ENCODE measurements at places on chromosomes 1 and 21.

DNA sequence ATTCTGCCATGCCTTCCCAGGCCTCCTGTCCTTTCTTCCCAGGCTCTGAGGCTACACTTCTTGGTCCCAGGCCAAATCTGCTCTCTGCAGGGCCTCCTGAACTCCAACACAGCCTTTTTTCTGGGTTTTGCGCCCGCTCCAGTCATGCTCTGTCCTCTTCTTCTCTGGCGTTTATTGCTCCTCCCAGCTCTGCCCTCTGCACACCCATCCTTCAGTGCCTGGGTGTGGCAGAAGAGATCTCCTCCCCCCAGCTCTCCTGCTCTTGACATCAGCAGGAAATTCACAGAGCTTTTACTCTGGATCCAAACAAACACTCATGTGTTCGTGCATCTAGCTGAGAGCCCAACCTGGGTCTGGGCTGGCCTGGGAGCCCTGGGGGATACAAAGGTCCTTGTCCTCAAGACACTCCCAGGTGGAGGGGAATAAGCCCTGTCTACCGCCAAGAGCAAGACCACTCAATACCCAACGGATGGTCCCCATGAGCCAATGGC is 22.9 kb upstream of the EPS8L3 start:
- DNase-seq = no peak

- DNase-seq = no peak
Observed at GRCh38 chr1:243438815-243439214, 183.0 kb downstream of the SDCCAG8 start.

DNA sequence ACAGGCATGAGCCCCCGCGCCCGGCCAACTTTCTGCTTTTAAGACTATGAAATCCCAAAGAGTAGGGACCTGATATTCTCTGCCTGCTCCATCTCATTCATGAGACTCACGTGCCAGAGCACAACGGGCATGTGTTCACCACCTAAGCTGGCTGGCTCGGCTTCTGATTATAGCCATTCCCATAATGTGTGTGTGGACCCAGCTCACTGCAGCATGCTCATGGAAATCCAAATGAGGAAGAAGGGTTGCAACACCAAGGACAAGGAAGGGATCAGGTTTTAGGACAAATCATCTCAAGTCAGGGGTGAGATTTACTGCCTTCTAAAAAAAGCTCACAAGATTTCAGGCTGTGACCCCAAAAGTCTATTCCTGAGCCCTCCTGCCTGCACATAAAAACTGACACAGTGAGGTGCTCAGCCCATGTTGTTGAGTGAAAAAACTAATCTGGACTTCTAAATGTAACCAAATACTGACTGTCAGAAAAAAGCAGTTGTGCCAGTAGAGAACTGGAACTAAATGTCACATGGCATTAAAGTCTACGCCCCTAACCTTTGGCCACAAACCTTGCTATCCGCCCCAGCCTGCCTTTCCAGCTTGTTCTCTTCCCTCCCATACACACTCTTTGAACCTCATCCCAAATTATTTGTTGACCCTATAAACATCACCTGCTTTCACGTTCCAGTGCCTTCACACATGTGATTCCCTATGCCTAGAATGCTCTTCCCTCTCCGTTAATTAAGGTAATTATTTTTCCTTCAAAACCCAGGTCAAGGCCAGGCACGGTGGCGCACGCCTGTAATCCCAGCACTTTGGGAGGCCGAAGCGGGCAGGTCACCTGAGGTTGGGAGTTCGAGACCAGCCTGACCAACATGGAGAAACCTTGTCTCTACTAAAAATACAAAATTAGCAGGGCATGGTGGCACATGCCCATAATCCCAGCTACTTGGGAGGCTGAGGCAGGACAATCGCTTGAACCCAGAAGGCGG is 9.1 kb upstream of the COA7 start:
- DNase-seq = no peak

DNA sequence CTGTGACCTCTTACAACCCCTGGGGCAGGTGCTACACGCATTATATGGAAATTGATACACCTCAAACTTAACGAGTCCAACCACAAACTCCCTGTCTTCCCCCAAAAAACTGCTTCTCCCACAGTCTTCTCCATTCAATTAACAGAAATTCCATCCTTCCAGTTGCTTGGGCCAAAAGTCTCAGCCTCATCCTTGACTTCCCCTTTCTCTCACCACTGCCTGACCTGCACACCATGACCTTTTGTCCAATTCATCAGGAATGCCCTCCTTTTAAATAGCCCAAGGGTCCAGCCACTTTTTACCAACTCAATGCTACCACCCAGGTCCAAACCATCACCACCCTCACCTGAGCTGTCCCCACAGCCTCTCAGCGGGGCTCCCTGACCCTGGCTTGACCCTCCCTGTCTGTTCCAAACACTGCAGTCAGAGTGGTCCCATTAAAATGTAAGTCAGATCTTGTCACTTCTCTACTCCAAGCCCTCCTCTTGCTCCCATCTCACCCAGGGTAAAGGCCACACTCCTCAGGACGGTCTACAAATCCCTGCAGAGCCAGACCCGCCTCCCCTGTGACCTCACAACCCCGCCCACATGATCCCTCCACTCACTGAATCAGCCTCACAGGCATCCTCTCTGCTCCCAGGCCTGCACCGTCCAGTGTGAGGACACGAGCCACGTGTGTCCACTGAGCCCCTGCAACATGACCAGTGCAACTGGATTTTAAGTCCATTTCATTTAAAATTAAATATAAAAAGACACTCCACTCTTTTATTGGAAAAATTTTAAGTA is 18.5 kb downstream of the KCNN3 start:
- no peak for DNase-seq

DNA sequence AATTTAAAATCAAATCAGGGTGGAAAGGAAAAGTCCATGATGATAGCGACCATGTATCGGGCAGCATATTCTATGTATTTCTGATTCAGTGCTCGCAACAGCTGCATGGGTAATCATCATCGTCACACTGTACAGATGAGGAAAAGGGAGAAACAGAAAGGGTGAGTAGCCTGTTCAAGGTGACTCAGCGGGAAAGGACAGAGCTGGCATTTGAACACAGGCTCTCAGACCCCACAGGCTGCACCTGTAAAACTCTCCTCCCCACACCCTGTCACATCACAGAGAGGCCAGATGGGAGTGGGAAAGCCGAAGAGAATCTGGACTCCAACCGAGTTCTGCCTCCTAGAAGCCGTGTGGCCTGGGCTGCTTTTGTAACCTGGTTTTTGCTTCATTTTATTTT is 14.0 kb downstream of the RUNX1 start:
- no peak for DNase-seq

DNA sequence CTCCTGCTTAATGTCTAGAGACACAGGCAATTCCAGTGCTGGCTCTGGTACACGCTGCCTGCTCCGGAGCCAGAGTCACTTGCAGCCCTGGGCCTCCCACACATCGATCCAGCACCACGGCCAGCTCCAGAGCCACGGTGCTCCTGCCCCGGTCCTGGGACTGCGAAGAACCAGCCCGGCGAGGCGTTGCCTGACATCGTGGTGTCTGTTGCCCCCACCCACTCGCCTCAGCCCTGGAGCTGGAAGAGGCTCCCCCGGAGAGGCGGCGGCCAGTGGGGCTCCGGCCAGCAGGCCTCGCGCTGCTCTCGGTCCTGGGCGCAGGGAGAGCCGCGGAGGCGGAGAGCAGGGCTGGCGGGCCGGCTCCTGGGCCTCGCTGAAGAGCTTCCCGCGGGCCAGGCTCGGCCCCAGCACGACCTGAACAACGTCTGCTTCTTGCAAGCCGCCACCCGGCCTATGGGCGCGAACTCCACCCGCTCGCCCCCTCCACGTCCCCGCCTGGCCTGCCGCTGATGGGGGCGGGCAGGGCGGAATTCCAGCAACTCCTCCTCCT is 364.8 kb downstream of the CEP170 start:
- no peak for DNase-seq

DNA sequence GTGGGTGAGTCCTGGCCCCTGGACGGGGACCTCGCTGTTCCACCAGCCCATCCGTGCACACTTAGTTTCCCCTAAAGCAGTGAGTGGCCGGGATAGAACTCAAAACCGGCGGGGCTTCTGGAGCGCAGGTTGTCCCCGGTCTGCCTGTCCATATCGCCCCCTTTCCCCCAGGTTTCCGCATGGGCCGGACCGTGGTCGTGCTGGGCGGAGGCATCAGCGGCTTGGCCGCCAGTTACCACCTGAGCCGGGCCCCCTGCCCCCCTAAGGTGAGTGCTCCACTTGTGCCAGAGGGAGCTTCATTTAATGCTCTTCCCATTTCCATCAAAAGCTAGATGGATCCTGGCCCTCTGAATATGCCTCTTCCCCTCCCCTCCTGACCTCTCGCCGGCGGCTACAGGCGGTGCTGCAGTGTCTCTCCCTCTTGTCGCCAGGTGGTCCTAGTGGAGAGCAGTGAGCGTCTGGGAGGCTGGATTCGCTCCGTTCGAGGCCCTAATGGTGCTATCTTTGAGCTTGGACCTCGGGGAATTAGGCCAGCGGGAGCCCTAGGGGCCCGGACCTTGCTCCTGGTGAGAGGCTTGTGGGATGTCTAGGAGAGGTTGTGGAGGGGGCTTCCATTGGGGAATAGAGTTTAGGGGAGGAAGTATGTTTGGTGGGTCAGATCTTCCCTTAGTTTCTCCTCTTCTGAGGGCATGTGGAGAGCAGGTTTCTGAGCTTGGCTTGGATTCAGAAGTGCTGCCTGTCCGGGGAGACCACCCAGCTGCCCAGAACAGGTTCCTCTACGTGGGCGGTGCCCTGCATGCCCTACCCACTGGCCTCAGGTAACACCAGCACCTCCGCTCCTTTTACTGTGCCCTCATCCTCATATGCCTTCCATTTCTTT is 683 bp downstream of the PPOX start:
- no peak for DNase-seq

GRCh38 chr1:92970990-92971689 is 9.9 kb upstream of the DIPK1A start:
- no peak for DNase-seq

GRCh38 chr1:59520194-59520593 is 223.3 kb downstream of the FGGY start:
- no peak for DNase-seq
